ENCODE measurements at places on chromosomes 7 and 10.
A peak's percentile ranks its signal among the peaks of the same experiment; 100 is the strongest.

DNA sequence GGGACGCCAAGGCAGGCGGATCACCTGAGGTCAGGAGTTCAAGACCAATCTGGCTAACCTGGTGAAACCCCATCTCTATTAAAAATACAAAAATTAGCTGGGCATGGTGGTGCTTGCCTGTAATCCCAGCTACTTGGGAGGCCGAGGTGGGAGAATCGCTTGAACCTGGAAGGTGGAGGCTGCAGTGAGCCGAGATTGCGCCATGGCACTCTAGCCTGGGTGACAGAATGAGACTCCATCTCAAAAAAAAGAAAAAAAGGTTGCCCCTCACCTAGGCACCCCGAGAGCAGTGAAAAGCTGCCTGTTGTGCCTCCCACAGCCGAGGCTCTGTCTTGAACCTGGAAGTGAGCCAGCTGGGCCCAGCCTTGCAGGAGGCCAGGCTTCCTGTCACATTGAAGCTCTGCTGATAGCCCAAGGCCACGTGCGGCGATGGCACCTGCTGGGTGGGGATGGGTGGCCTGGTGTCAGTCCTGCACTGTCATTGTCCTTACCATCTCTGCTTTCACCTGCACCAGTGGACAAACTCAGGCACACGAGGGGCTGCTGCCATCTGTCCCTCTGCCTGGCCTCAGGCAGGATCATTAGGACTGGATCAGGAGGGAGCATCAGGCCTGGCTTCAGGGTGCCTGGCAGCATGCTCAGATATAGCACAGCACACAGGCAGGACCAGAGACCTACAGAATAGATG lies 37.8 kb downstream of the DNAJB12 start:
- peak; percentile 76 for DNase-seq

GRCh38 chr10:29853913-29854312 lies 205.5 kb downstream of the JCAD start:
- no peak for DNase-seq

- peak; percentile 82 for DNase-seq
These were observed 695 bp downstream of the PRKAG2 start for GRCh38 chr7:151875942-151876898.

- no peak for DNase-seq
These were observed 271.3 kb downstream of the FGFR2 start for GRCh38 chr10:121326905-121327304.

DNA sequence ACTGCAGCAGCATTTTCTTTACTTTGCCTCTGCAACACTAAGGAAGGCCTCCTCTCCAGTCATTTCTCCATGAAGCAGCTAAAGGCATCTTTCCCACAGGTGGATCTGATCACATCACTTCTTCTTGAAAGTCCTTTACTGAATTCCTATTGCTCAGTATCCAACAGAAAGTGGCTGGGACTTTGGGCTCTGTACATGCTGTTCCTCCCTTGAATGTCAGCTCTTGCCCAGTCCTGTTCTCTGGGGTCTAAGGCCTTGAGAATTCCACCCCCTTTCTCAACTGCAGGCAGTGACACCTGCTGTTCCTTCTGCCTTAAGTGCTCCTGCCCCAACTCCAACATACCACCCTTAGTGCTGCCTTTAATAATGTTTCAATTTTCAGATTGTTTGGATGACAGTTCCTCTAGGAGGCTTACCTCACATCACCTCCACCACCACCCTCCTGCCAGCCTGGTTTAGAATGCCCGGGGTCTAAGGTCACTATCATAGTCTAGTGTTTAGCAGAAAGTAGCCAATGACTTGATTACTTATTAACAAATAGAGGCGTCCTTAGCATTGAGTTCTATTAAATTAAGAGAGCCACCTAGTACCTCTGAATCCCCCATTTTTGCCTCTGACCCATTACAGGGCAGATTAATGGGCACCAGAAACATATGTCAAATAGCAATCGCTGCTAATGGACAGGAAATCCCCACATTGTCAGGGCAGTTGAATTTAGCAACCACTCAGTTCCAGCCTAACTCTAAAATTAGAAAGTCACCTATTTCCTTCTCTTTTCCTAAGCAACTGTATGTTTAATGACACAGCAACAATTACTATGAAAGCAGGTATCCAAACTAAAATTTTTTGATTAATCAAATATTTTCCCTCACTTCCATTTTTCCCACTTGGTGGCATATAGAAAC lies 11.4 kb downstream of the INHBA start:
- no peak for DNase-seq

DNA sequence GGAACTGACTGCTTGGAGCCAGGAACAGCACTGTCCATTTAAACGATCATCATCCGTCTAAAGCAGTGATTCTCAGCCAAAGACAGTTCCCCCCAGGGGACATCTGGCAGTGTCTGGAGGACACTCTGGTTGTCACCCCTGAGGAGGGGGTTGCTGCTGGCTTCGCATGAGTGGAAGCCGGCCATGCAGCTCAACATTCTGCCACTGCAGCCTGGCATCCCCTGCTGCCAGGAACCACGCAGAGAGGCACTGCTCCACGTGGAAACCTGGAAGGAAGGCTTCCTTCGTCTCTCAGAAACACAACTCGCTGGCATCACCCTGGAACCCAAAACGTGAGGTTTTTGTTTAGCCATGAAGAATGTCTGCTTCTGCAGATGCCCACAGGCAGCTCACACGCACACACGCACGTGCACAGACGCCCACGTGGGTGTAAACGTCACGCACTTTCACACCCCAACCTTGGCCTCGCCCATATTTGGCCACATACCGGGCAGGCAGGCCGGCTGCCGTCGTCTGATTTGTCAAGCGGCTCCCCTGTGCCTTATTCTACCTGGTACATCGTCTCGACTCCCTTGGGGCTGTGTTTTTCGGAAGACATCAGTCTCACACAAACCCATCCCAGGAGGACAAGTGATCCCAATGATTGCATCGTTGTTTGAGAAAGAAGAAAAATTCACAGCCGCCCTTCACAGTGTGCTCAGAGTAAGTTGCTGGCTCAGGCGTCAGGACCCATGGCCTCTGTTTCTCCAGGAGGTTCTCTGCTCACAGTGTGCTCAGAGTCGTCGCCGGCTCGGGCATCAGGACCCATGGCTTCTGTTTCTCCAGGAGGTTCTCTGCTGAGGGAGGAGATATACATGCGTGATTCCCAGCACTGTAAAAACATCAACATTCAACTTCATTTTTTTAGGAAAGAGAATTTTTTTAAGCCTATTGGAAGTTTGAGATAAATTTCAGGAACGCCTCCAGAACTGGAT lies 127.2 kb upstream of the PPP2R2D start:
- no peak for DNase-seq

DNA sequence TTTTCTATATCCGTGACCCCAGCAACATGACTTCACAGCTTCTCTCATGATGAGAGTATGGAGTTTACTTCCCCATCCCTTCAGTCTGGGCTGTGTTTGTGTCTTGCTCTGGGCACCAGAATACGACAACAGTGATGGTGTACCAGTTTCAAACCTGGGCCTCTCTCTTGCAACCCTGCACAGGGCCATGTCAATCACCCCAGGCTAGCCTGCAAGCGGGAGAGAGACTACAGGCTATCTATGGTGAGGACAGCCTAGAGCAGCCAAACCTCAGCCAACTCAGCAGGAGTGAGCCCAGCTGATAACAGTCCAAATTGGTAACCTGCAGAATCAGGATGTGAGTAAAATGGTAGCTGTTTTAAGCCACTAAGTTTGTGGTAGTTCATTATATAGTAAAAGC lies 235.8 kb downstream of the CHCHD3 start:
- DNase-seq = no peak

GRCh38 chr10:89744026-89744425 lies 42.6 kb downstream of the KIF20B start:
- no peak for DNase-seq

DNA sequence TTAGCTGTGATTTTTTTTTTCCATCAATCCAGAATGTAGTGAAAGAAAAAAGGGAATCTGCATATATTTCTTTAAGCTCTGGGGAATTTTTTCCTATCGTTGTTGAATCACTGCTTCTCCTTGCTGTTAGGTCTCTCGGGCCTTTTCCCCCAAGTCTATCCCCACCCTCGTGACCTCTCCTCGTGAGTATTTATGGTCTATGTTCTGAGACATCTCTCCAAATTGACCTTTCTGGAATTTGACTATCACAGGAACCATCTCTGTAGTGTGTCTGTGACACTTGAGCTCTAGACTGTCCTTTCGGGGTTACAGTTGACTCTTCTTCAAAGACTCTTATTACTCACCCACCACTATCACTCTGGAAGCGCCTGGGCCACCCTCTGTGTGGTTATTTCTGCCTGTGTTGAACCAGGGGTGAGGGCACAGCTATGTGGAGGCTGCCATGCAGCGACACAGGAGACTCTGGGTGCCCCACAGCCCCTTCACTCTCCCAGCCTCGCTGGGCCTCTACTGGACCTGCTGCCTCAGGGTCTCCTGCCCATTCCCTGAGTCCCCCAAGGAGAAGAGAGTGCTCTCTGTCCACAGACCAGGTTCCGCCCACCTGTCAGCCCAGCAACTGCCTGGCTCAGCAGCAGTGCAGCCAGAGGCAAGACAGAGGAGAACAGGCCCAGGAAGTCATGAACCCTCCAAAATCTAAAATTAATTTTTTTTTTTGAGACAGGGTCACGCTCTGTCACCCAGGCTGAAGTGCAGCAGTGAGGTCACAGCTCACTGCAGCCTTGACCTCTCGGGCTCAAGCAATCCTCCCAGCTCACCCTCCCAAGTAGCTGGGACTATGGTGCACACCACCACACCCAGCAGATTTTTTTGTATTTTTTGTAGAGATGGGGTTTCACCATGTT lies 45.7 kb upstream of the PTPRN2 start:
- no peak for DNase-seq

GRCh38 chr10:95536894-95537541 lies 24.2 kb downstream of the SORBS1 start:
- no peak for DNase-seq

GRCh38 chr10:13110908-13111307 lies 10.9 kb downstream of the OPTN start:
- no peak for DNase-seq

DNA sequence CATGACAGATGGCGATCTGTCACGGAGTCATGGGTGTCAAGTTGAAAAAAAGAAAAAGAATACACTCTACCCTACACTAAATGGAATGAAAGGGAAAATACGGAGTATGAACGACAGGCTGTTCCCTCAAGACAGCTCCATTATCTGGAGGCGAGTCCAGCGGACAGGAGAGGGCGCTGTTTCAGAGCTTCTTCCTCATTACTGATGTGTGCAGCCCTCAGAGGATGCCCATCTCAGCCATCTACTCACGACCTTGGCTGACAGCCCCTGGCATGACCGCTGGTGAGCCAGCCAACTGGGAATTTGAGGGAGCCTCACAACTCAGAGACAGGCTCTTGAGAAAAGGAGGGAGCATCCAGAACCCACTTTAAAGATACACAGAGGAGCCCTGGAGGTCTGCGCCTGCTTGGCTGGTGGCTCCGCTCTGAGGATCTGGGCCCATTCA lies 49.6 kb upstream of the SMNDC1 start:
- DNase-seq = peak; percentile 64

- no peak for DNase-seq
These were observed 65.2 kb downstream of the LYZL1 start for GRCh38 chr10:29353887-29354561.

GRCh38 chr7:116683786-116684185 lies 11.8 kb downstream of the MET start:
- no peak for DNase-seq

DNA sequence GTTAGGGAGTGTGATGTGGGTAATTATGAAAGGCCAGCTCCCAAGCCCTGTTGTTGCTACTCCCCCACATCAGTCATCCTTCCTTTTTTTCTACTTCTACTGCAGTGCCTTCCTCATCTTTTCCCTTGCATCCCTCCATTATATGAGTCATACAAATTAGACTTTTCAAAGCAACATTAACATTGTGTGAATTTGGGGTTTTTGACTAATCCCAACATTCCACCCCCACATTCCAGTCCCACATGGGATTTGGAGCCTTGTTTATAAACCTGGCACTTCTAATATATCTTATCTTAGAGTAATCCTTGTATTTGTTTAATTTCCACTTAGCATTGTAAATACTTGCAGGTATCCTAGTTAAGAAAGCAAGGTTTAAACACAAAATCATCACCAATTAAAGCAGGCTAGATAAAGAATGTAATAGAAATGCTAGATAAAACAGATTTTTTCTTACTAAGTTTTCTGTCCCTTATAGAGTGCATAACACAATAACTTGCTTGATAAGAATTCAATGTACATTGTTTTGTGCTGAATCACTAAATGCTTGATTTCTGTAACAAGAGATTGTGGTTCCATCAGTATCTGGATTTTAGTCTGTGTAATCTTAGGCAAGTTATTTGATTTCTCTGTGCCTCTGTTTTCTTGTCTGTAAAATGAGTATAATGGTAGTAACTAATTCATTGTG lies 165.8 kb downstream of the CFTR start:
- no peak for DNase-seq

DNA sequence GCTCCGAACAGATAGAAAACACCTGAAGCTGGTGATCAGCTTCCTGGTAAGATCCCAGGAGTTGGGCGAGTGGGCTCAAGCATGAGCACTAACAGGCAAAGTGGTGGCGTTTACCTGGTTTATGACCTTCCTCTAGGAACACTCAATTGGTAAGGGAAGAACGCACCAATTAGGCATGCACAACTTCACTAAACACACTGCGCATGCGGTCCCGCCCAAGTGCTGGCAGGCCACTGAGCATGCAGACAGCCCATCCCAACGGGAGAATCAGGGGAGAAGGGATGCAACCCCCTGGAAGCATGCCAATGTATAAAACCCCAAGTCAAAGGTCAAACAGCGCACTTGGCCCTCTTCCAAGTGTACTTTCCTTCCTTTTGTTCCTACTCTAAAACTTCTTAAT lies 70.4 kb downstream of the LYZL2 start:
- DNase-seq = no peak

DNA sequence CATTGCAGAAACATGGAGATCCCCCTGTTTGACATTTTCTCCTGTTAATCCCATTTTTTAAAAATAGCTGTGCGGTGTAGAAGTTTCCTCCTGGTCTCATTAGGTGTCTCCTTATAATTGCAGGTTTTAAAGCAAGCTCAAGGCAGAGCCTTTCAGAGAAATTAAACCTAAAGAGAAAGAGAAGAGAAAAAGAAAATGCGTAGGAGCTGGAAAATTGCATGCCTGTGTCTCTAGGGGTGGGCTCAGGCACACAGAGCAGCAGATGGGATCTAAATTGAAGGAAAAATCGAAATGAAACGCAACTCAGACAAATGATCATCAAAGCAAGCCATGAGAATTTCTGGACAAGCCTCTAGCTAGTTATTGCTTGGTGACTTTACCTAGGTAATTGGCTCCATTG lies 40.1 kb downstream of the GPR26 start:
- DNase-seq = no peak

DNA sequence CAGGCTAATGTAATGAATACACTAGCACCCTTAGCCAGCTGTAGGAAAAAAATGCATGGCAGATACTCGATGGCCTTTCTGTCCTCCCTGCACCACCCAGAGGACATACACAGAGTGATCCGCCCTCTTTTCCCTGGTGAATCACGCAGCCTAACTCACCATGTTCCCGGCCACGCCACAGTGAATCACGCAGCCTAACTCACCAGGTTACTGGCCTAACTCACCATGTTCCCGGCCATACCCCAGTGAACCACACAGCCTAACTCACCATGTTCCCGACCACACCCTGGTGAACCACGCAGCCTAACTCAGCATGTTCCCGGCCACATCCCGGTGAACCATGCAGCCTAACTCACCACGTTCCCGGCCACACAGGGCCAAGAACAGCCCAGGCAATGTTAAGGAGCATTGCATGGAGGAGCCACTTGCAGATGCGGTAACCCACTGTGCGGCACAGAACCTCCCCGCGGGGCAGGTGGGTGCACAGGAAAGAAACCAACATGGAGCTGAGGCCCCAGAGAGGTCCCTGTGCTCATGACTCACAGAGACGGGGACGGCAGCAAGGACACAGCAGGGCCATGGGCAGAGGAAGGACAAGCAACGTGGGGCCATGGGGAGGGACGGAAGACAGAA lies 508.5 kb downstream of the DNAJB6 start:
- DNase-seq = no peak

GRCh38 chr7:135466442-135467206 lies 43.3 kb downstream of the CNOT4 start:
- DNase-seq = no peak
